ACHN (cell line): ENCODE measurements at places on chromosomes 6 and 20.
A peak's percentile ranks its signal among the peaks of the same experiment; 100 is the strongest.

DNA sequence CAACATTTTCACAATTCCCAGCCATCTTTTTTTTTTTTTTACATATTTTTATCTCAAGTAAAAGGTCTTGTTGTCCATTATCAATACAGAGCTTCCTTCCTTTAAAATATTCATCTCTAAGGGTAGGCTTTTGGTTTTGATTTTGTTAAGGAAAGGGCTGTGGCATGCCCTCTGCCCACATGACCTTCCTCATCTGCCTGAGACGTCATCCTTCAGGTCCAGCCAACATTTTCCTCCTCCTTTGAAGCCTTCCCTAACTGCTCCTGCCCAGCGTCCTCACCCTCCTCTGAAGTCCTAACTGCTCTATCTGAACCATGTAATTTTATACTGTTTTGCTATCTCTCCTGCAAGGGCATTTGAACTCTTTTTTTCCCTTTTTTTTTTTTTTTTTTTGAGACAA is 73.9 kb upstream of the TGM3 start:
- DNase-seq: no peak

- DNase-seq: no peak
These were observed 140.7 kb downstream of the ASCC3 start for GRCh38 chr6:100740439-100740838.

DNA sequence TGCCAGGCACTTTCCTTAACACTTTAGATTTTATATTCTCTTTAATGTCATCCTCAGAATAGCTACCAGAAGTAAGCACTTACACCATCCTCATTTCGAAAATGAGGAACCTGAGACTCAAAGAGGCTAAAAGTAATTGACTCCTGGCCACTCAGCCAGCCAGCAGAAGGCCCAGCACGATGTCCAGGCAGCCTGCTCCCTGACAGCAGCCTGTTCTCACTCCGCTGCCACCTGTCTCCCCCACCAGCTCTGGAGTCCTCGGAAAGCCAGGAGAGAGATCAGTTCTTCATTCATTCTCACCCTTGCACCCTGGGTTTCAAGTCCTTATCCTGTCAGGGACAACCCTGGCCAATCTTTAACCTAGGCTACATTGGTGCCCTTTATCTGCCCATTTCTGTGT is 174.0 kb downstream of the SASH1 start:
- no peak for DNase-seq

- DNase-seq: no peak
These were observed 420.6 kb upstream of the MMS22L start for GRCh38 chr6:97703661-97704060.

DNA sequence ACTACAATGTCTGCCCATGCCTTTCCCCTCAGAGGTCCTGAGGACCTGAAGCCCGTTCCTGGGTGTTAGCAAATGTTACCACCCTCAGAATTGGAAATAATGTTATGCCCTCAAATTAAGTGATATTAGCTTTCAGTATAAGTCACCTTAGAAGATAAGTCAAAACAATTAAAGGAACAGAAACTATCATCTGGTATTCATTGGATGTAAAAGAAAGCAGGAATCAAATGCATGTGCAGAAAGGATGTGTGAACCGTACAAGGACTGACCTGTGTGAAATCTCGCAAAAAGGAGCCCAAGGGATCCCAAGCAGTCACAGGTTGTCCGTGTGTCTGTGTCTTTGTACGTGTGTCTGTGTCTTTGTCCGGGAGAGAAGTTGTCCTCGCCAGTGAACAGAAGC is 51.6 kb upstream of the TAB2 start:
- no peak for DNase-seq

DNA sequence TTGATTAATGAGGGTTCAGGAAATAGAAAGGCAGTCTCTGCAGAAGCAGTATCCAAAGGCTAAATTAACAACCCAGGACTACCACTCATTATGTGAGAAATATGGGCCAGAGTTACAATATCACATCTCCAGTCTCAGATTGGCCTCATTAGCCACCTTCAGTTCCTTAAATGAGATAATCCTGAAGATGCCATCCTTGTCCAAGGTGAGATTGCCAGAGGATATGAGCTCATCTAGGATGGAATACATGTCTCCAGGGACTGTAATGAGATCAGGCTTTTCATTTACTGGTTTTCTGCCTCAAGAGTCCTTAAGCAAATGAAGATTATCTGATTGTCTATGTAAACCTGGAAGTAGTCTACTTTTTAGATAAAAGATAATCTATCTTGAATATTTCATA is 196.3 kb downstream of the FUT9 start:
- no peak for DNase-seq

GRCh38 chr6:149118737-149119653 is 198.5 kb upstream of the TAB2 start:
- no peak for DNase-seq

GRCh38 chr6:146892613-146893401 is 294.0 kb downstream of the ADGB start:
- peak; percentile 25 for DNase-seq

DNA sequence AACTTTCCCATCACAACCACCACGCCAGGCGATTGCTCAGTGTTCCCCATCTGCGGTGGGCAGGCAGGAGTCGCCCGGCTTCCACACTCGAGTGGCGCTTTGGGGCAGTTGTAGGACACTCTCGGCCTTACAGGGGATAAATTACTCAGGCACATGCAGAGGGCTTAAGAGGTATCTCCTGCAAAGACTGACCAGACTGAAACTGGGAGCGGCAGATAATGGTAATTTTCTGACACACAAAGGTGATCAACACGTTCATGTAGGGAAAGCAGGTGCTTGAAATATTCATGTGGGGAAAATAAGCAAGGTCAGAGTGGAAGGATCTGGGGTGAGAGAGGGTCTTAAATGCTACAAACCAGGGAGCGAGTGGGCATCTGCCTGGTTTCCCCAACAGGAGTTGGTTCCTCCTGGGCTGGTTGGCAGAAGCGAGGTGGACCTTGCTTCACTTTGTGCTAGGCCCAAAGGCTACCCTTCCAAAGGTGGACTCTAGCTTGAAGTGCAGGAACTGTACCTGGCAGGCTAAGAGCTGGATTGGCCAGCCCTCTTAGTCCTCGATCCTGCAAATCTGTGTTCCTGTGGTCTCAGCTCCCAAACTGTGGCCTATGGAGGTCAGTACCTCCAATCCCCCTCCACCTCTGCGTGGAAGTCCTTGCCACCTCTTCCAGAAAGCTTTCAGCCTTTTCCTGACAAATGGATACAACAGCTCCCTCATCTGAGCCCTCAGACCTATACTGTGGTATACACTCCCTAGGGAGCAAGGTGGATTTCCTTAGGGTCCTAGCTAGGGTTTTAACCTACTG is 16.7 kb downstream of the PLAGL2 start:
- DNase-seq: no peak

GRCh38 chr6:148306286-148306685 is 36.4 kb upstream of the SASH1 start:
- DNase-seq: no peak

DNA sequence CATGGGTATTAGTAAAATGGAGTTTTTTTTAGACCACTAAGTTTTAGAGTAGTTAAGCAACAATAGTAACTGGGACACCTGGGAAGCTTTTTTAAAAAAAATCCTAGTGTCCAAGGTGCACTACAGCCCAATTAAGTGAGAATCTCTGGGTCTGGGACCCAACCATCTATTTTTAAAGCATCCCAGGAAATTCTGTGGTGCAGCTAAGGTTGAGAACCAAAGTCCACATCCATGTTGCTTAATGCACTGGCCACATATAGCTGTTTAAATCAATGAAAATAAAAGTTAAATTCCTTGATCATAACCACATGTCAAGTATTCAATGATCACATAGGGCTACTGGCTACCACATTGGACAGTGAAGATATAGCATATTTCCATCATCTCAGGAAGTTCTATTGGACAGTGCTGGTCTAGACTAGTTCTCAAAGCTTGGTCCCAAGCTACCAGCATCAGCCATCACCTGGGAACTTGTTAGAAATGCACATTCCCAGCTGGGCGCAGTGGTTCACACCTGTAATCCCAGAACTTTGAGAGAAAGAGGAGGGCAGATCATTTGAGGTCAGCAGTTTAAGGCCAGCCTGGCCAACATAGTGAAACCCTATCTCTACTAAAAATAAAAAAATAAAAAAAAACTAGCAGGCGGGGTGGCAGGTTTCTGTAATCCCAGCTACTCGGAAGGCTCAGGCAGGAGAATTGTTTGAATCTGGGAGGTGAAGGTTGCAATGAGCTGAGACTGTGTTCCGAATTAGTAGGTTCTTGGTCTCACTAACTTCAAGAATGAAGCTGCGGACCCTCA is 12.7 kb downstream of the KIF13A start:
- DNase-seq: no peak

DNA sequence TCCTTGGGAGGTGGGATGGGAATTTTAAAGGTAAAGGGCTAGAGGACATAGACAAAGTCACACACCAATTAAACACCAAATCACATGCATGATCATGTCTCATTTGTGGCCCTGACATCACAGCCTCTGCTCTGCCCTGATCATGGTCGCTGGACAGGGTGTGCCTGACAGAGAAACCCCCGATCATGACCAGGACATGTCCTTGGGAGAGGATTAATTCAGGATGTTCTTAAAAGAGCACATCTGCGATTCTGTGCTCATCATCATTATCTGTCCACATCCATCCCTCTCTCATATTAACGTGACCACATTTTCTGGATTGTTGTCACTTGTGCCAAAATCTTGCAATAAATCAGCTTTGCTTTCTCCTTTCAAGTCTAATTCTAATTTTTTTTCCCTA is 7.7 kb upstream of the PBOV1 start:
- DNase-seq: no peak

GRCh38 chr6:154931711-154932424 is 63.2 kb upstream of the TIAM2 start:
- DNase-seq: no peak
